CD4-positive, alpha-beta T cell treated with Interleukin-10 for 1 hour (primary cell): ENCODE measurements at places on chromosomes 1 and 21.
A peak's percentile ranks its signal among the peaks of the same experiment; 100 is the strongest.

DNA sequence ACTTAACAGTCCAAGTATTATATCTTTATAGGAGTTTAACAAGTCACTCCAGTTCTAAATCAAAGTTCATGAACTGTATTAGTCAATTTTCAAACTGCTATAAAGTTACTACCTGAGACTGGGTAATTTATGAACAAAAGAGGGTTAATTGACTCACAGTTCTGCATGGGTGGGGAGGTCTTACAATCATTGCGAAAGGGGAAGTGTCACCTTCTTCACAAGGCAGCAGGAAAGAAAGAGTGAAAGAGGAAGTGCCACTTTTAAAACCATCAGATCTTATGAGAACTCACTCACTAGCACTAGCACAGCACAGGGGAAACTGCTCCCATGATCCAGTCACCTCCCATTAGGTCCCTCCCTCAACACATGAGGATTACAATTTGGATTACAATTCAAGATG, 70.0 kb downstream of the CLCA4 start:
- DNase-seq = peak; percentile 21

DNA sequence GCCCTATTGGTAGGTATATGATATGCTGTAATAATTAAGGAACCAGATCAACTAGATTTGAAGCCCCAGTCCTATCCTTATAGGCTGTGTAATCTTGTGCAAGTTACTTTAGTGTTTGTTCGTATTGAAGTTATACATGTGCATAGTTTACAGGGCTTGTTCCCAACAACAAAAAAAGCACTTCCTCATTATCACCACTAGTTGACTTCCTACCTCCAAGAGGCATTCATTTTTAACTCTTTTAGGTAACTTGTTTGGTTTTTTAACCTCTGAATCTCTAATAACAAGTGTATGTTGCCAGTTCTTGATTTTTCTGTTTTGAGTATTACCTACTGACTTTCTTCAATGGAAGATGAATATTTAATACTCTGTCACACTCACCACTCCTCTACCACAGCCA, 71.9 kb downstream of the ST3GAL3 start:
- DNase-seq = no peak

- DNase-seq = no peak
These were observed 42.0 kb upstream of the SPOCD1 start for GRCh38 chr1:31857863-31858262.

GRCh38 chr21:36571556-36571955, 91.6 kb upstream of the CLDN14 start:
- DNase-seq = no peak

DNA sequence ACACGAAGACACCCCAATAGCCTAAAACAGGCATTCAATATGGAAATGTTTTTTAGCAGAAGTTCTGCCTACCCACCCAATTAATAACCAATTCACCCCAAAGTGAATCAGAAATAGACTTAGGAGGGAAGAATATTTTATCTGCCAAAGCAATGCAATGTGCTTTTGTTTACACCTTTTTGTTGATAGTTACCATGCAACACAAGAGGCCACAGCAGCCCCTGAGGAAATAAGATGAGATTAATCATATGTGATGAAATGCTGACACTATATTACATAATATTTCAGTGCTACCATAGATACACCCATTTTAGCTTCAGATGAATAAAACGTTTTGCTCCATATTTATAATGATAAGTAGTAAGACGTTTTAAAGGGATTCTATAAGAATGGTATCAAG, 60.9 kb upstream of the RGS2 start:
- DNase-seq = no peak

- no peak for DNase-seq
These were observed 239.9 kb upstream of the TMEM51 start for GRCh38 chr1:14913482-14914177.

DNA sequence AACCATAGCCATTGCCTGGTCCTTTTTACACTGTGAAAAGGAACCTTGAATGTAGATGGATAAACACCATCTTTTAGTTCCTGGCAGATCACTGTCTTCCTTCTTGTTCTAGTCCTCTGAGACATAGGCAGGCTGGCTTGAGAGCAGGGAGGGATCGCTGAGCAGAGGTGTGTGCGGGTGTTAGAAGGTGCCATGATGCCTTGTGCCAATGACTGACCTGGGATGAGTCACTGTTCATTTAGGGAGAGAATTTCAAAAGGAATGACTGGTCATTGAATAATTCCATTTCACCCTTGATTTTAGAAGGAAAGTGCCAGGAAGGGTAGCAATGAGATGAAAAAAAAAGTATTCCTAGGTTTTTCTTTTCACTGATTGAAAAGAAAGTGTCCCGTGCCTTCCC, 383.9 kb downstream of the KIF26B start:
- DNase-seq = no peak

- no peak for DNase-seq
These were observed 3.3 kb upstream of the PKNOX1 start for GRCh38 chr21:42970946-42971653.

GRCh38 chr21:38315122-38315521, 58.3 kb downstream of the KCNJ15 start:
- no peak for DNase-seq

- DNase-seq = no peak
These were observed 115.9 kb downstream of the OMA1 start for GRCh38 chr1:58430421-58431275.

- no peak for DNase-seq
These were observed 66.5 kb downstream of the NRIP1 start for GRCh38 chr21:14998336-14998735.

DNA sequence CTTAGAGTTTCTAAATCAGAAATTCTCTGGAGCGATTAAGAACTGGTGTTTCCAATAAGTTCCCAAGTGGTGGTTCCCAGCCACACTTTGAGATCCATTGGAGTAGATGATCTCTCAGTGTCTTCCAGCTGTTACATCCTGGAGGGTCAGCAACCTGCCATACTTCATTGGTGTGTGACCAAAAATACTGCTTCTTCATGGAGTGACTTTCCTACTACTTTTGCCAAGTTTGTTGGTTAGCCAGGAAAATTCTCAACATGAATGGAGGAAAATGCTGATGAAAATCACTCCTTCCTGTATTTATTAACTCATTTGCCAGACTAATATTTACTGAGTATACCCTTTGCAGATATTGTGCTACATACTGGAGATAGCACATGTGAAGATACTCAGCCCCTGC, 186.1 kb downstream of the FGGY start:
- no peak for DNase-seq

- no peak for DNase-seq
These were observed 15.1 kb downstream of the FLG start for GRCh38 chr1:152309955-152310354.

- no peak for DNase-seq
These were observed 49.8 kb downstream of the SLC35D1 start for GRCh38 chr1:67004176-67004575.

DNA sequence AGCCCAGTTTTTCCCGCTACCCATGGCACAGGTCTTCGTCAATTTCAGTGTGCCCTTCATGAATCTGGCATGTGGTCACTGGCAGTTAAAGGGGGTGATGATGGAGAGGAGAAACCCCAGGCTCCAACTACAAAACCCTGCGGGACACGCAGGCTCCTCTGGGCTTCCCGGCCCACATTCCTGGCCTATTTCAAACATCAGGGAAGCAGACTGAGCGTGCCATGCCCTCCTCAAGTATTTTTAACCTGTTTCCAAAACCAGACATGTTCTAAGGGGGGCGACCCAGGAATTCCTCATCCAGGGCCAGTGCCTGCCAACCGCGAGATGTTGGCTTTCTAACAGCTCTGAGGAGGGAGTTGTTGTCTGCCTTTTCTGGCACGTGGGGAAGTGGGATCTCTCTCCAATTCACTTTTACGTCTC, 85.1 kb downstream of the CAPZB start:
- no peak for DNase-seq

- DNase-seq = peak; percentile 63
These were observed 87.6 kb upstream of the DUSP10 start for GRCh38 chr1:221829327-221830015.

GRCh38 chr21:45454926-45455673, 50.1 kb downstream of the COL18A1 start:
- DNase-seq = no peak

DNA sequence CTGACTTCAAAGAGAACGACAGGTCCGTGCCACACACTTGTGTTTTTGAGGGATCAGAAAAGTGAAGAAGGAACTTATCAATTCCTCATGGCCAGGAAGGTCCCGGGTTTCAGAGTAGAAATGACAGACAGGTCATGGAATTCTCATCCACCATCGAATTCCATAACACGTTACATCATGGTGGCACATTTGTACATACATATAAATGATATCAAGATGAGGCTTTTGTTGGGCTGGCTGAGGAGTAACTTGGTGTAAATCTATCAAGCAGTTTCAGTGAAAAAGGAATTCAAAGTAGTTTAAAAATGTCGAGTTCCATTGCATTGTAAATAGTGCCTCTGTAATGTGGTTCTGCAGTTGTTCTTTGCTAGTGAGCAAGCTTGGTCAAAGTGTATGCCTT, 22.9 kb upstream of the GNPAT start:
- no peak for DNase-seq
